ENCODE measurements at places on chromosomes 2 and 18. TPM values are rescaled to one million over a fixed set of nuclear protein-coding genes. Genes with fewer than 3 reads are reported as not detected.

The GNLY gene
- not detected for total RNA-seq

The DLX1 gene
- not detected for total RNA-seq

The TMEM131 gene
- 36.7 TPM for total RNA-seq

The RUFY4 gene
- total RNA-seq, result 0.35 TPM

The PKDCC gene
- 85.3 TPM for total RNA-seq

The COLEC11 gene
- 1.0 TPM for total RNA-seq

Data from endodermal cell (in vitro differentiated cells).